Stimulated activated CD8-positive, alpha-beta memory T cell treated with anti-CD3 and anti-CD28 coated beads, Interleukin-7, amount 100 ng/mL, for 48 hours (primary cell): ENCODE measurements at places on chromosomes 7 and 10.

DNA sequence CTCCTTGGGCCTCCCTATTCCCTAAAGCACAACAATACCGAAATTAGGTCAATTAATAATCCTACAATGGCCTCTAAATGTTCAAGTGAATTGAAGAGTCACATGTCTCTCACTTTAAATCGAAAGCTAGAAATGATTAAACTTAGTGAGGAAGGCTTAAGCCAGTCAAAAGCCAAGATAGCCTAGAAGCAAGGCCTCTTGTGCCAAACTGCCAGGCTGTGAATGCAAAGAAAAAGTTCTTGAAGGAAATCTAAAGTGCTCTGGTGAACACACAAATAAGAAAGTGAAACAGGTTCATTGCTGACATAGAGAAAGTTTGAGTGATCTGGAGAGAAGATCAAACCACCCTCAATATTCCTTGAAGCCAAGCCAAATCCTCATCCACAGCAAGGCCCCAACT is 57.2 kb downstream of the SLC29A4 start:
- no peak for DNase-seq

- DNase-seq, result no peak
These were observed 1.7 kb downstream of the EGFR start for GRCh38 chr7:55020466-55020871.

DNA sequence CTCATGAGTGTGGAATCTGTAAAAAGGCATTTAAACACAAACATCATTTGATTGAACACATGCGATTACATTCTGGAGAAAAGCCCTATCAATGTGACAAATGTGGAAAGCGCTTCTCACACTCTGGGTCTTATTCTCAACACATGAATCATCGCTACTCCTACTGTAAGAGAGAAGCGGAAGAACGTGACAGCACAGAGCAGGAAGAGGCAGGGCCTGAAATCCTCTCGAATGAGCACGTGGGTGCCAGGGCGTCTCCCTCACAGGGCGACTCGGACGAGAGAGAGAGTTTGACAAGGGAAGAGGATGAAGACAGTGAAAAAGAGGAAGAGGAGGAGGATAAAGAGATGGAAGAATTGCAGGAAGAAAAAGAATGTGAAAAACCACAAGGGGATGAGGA is 207.7 kb downstream of the ZEB1 start:
- DNase-seq, result no peak

- DNase-seq, result no peak
These were observed at the start of gene RBM20 for GRCh38 chr10:110643653-110644597. TSS of gene RBM20 (plus strand) at chr10:110644336. CDS start at chr10:110644455, 119 bp downstream.

DNA sequence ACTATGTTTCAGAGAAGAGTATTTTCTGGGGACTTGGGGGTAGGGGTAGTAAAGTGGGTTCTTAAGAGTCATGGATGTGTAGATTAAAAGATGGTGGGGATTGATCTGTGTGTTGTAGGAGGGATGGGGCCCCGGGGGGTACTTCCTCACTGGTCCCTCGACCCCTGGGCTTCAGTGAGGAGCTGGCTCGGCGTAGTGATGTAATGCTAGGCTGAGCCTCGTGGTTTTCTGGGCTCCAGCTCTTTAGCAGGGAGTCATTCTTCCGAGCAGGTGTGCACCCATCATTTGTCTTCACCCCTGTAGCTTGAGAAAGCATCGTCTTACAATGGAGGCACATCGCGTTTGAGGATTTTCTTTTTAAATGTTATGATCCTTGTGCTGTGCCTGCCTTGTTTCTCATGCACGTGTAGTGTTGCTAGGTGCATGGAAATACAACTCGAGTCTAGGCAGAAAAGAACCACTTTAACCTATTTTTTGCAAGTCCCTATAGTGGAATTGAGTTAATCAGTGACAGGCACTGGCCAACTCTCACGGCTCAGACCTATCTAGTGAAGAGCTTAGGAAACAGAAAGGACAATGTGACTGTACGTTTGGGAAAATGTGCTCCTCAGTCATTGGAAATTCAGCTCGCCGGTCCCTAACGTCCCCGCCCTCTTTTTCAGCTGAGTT is 106.1 kb upstream of the BTBD16 start:
- no peak for DNase-seq

DNA sequence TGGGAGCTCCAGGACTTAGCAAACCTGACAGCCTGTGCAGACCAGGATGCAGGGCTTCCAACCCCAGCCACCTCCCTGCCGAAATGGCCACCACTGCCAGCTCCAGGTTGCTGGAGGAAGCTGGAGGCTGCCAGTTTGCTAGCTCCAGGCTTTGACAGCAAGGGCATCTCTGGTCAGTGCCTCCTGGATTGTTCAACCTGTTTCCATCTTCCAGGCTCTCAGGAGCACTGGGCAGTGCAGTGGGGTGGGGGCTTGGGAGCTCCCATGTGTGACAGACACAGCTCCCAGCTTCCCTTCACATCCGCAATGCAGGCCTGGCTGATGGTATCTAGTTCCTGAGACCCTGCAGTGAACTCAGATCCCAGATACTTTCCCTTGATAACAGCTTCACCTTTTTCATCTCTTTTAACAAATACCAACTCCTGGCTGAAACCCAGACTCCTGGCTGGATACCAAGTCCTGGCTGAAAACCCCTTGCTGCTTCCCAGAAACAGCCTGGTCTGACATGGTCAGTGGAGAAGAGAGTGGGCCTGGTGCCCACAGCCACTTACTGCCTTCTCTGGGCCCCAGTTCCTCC is 20.8 kb upstream of the RET start:
- DNase-seq, result no peak

- DNase-seq, result no peak
These were observed 256.4 kb downstream of the FZD1 start for GRCh38 chr7:91520645-91521044.

DNA sequence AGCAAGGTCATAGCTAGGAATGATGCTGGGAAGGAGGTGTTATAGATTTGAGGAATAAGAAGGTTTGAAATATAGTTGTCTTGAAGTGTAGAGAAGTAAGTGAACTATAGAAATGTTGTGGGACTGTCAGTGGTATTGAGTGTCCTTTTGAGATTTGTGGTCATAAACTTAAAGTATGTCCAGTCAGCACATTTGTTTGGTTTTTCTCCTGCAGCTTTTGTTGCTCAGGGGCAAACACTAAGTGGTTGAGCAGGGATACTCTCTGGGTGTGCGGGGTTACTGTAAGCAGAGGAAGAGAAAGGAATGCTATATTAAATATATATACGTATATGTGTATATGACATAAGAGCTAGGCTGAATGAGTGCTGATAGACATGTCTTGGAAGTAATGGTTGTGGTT is 67.1 kb downstream of the HECTD2 start:
- no peak for DNase-seq

DNA sequence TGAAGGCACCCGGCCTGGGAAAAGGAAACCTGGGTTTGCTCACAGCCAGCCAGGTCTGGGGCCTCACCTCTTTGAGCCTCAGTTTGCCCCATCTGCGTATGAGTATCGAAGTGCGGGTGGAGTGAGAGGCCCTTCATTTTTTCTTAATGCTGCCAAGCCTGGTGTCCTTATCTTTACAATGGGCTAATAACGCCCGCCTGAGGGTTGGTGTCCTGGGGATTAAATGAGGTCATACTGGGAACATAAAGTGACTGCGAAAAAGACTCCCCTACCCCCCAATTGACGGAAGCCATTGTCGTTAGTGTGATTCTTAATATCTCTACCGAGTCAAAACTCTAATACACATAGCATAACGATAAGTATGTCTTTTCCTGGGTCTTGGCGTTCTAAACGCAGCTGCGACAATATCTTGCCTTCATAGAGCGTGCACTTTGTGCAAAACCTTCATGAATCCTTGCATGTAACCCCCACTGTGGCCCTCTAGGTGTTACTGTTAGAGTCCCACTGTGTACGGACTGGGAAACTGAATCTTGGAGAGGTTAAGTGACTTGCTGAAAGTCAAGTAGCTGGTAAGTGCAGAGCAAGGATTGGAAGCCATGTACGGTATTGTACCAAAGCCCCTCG is 11.4 kb upstream of the GRB10 start:
- DNase-seq, result no peak

GRCh38 chr7:1331561-1332467 is 99.1 kb downstream of the UNCX start:
- no peak for DNase-seq

- DNase-seq, result peak; percentile 32
These were observed 29.7 kb upstream of the SEC61G start for GRCh38 chr7:54788664-54789063.

DNA sequence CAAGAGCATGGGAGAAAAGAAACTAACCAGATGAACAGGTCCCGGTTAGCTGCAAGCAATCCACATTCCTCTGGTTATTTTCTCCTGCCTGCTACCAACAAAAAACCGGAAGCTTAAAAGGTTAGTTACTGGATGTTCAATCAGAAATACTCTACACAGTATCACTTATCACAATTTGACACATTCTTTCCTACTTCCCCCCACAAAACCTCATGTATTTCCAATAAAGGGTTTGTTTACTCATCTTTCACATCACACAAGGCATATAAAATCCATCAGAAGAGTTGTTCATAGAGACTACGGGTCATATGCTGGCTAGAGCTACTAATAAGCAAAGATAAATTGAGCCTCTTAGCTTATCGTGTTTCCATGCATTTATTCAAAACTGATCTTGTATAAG is 4.8 kb downstream of the SLC25A28 start:
- no peak for DNase-seq

GRCh38 chr7:82444220-82444909 is 788 bp upstream of the CACNA2D1 start:
- DNase-seq, result no peak

- no peak for DNase-seq
These were observed 4.2 kb upstream of the KCP start for GRCh38 chr7:128914566-128915151.

DNA sequence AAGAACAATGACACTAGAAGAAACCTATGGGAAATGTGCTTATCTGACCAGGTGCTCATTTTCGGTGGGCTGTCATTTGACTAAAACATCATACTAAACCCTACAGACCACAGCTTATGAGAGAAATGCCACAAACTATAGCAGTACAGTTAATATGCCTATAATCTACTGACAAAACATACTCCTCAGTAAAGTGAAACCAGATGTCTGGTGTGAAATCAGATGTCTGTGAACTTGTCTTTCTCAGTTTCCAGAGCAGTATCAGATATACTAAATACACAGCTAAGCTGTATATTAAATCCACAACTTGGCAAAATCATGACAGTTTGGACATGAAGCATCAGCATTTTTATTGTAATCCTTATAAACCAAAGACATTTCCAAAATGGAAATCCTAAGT is 3.3 kb downstream of the IMMP2L start:
- DNase-seq, result no peak

- DNase-seq, result no peak
These were observed 43.8 kb upstream of the RPA3 start for GRCh38 chr7:7761974-7762779.

GRCh38 chr7:96093435-96093834 is 228.5 kb downstream of the SLC25A13 start:
- no peak for DNase-seq

DNA sequence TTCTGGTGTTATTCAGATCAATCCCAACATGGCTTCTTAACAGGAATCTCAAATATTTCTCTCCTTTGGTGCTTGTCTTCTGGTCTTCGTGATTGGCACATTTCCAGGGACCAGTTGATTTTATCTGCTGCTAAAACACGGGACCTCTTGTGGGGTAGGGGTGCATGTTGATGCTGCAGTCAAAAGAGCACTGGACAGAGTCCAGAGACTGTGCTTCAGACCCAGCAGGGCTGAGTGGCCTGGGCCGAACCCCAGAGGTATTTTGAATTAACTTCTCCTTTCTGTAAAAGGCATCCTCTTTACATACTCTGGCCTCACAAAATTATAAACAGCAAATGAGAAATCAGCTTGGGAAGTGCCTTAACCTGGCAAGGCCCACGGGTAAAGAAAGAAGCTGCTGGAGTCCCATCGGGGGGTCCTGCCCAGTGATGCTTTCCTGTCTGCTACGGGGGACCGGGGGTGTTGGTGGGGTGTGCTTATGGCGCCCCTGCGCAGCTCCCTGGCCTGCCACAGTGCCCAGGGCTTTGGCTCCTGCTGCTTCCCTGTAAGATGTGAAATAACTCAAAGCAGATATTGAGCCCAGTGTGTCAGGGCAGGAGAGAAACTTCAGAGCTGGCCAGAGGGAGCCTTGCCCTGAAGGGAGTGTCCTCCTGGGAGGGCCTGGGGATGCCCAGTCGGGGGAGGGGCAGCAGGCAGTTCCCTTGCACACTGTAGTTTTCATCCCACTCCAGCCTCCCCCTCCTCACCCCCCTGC is 230.5 kb downstream of the TCF7L2 start:
- no peak for DNase-seq

DNA sequence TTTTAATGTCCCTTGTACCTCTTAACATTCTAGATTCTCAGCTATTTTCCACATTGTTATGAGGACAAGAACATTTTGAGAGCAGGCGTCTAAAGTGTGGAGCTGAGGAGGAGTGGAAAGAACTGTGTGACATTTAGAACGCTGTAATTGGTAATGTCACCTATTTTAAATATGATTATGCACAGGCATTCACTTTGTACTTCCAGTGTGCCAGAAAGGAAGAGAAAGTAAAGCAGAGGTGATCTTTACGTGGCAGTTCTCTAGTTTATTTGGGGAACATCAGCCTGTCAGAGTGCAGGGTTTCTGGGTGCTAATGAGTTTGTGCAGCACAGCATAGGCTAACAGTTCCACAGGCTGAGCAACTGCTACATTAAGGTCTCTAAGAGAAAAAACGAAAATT is 498.4 kb upstream of the POM121L12 start:
- no peak for DNase-seq

DNA sequence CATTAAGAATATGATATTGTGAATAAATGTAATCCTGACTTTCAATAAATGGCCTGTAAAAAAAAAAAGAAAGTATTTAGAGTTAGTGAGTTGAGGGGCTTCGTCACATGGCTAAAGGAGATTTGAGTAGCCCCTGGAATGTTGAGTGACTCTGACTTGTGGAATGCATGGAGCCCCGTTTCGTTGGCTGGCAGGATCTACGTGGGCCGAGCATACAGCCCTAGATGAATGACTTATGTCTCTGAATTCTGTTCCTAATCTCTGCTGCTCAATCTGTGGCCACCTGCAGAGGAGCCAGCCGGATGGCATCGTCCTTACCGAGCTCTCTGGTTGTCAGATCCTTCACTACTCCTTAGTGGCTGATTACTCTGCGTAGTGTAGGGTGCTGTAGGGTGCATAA is 155.7 kb downstream of the MGMT start:
- no peak for DNase-seq

GRCh38 chr7:112594397-112594796 is 113.6 kb downstream of the LSMEM1 start:
- DNase-seq, result no peak

- DNase-seq, result no peak
These were observed 33.4 kb downstream of the ADAP1 start for GRCh38 chr7:921071-921461.

DNA sequence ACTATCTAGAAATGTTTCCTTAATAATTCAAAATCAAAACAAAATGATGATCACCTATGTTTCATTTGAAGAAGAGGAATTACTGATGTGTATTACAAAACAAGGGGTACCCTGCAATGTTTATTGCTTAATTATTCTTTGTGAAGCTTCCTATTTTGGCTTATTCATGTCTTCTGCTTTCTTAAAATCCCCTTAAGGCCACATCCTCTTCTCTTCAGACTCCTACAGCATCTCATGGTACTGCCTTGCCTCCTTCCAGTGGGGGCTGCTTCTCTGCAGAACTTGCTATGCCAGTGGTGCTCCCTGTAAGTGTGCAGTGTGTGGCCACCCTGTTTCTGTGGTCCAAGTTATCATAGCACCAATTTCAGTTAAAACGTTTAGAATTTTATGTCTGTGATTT is 35.0 kb downstream of the CCDC146 start:
- no peak for DNase-seq
